ENCODE measurements at places on chromosomes 4 and X.

GRCh38 chrX:37347420-37347819 is 1.7 kb upstream of the PRRG1 start:
- DNase-seq: no peak

- no peak for DNase-seq
Measured at GRCh38 chrX:44580466-44580865, 37.8 kb upstream of the FUNDC1 start.

- DNase-seq: no peak
Measured at GRCh38 chr4:114866901-114867670, 246.3 kb downstream of the NDST4 start.

GRCh38 chr4:41985151-41985550 is 3.6 kb downstream of the DCAF4L1 start:
- no peak for DNase-seq

DNA sequence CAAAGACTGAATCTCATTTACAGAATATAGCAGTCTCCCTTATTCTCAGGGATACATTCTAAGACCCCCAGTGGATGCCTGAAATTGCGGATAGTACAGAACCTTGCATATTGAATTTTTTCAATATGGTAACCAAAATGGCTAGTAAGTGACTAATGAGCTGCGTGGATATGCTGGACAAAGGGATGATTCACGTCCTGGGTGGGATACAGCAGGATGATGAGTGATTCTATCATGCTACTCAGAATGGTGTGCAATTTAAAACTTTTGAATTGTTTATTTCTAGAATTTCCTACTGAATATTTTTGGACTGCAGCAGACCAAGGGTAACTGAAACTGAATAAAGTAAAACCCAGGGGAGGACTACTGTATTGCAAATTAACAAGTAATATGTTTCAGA is 66.7 kb downstream of the STAG2 start:
- DNase-seq: no peak

DNA sequence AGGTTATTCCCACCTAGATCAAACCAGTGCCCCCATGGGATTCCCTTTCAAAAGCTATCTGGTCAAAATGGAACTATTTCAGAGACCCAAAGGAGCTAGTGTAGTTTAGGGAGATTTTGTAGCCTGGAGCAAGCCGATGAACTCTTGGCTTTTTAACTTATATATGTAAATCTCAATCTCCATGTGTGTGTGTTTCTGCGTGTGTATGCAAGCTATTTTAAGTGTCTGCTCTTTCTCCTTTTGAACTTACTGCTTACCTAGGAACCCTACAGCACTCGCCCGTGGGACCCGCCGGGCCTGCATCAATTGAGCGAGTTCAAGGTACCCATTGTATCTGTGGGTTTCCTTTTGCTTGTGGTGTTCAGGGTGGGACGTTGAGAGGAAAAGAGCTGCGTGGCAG is 10.4 kb downstream of the CSTF2 start:
- DNase-seq: no peak

DNA sequence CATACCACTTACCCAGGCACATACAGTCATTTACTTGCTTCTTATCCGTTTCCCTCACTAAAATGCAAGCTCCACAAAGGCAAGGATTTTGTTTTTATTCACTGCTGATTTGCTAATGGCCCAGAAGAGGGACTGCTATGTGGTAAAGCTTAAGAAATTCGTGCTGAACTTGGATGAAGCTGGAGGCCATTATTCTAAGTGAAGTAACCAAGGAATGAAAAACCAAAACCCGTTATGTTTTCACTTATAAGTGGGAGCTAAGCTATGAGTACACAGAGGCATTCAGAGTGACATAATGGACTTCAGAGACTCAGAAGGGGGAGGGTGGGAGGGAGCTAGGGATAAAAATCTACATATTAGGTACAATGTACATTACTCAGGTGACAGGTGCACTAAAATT is 47.2 kb downstream of the RAB33B start:
- no peak for DNase-seq

DNA sequence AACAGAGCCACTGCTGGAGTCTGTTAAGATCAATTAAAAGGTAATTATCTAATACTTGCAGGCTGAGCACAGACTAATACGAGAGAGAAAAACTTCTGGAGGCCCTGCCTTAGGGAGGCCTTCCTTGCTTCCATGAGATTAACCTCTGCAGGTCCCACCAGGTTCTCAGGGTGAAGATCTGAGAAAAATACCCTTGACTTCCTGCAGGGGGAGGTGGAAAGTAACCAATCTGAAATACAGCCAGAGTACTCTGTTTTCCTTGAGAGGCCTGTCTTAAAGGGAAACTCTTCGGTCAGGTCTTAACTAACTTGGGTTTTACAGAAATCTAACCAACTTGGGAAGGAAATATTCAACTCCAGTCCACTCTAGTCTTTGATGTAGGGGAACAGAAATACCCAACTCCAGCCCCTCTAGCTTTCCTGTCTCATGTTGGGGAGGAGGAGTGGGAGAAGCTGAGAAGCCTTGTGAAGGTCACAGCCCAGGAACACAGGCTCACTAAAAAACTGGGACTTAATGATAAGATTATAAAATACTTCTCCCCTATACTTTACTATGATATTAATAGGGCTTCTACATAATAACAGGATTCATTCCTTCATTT is 77.1 kb downstream of the TBCK start:
- DNase-seq: no peak

- no peak for DNase-seq
Measured at GRCh38 chr4:1334579-1334895, 12.5 kb upstream of the UVSSA start.

DNA sequence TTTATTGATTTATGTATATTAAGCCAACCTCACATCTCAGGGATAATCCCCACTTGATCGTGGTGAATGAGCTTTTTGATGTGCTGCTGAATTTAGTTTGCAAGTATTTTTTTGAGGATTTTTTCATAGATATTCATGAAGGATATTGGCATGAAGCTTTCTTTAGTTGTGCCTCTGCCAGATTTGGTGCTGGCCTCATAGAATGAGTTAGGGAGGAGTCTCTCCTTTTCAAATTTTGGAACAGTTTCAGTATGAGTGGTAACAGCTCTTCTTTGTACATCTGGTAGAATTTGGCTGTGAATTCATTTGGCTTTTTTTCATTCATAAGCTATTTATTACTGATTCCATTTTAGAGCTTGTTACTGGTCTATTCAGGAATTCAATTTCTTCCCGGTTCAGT is 197.2 kb upstream of the NDST4 start:
- DNase-seq: no peak

DNA sequence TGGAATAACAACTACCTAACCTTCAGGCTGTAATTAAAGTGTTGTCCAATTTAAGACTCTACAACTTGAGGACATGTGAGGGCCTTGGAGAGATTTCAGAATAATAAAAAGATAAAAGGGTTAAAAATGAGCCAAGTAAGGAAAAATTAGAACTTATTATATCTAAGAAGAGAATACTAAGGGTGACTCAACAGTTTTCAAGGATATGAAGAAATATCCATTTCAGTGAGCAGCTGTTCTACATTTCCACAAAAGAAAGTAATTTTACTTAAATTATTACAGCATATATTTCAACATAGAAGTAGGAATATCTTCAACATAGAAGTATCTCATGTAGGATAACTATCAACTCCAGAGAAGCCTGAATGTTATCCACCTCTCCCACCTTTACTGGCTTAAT is 11.3 kb downstream of the SNX12 start:
- DNase-seq: no peak

- DNase-seq: no peak
Measured at GRCh38 chrX:81662381-81662780, 460.5 kb downstream of the SH3BGRL start.

DNA sequence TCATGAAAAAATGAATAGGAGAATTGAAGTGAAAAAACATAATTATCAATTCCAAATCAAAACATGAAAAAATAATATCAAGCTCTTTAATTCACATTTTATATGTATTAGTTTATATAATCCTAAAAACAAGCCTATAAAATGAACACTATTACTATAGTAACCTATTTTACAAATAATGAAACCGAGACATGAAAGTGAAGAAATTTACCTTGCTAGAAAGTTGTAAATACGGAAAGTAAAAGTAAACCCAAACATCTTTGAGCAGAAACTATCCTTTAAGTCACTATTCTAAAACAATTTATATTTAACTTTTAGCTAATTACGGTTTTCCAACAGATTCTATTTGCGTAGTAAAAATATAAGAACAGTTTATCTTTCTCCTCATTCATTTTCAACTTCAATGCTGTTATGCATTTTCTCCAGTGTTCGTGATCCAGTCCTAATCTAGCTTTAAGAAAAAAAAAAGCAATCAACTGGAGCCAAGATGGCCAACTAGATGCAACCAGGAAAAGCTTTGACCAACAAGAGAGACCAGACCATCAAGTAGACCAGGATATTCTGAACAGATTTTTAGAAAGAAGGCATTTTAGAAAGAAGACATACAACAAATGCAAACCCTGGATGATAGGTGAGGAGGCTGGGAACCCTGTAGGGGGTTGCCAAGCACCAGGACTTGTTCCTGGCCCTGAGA is 67.0 kb downstream of the DDX53 start:
- DNase-seq: no peak

DNA sequence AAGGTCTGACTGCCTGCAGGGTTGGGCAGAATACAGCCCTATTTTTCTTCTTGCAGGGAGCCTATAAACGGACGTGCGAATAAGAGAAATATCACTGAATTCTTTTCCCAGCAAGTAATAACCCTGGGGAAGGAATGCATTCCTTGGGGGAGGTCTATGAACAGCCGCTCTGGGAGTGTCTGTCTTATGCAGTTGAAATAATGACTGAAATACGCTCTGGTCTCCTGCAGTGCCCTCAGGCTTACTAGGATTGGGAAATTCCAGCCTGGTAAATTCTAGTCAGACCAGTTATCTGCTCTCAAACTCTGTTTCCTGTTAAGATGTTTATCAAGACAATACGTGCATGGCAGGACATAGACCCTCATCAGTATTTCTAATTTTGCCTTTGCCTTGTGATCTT is 72.1 kb upstream of the FAM241A start:
- DNase-seq: no peak

GRCh38 chr4:42364266-42365053 is 32.8 kb upstream of the SHISA3 start:
- DNase-seq: no peak

DNA sequence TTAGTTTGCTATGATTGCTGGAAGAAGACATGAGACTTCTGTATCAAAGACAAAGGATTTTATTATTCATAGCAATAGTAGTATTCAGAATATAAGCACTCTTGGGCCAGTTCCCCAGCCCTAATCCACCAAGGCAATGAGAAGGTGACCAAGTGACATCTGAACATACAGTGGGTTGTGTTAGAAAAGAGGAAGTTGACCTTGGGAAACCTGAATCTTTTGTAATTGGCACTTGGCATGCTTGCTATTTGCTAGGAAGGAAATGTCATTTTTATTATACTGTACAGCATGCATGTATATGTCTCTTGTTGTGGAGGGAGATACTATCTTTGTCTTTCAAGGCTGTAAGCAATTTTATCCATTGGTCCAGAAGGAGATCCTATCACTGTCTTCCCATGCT is 216.1 kb upstream of the FAT1 start:
- no peak for DNase-seq

- DNase-seq: no peak
Measured at GRCh38 chr4:146087856-146088255, 87.7 kb upstream of the LSM6 start.

- no peak for DNase-seq
Measured at GRCh38 chr4:137623013-137623412, 90.7 kb upstream of the PCDH18 start.

DNA sequence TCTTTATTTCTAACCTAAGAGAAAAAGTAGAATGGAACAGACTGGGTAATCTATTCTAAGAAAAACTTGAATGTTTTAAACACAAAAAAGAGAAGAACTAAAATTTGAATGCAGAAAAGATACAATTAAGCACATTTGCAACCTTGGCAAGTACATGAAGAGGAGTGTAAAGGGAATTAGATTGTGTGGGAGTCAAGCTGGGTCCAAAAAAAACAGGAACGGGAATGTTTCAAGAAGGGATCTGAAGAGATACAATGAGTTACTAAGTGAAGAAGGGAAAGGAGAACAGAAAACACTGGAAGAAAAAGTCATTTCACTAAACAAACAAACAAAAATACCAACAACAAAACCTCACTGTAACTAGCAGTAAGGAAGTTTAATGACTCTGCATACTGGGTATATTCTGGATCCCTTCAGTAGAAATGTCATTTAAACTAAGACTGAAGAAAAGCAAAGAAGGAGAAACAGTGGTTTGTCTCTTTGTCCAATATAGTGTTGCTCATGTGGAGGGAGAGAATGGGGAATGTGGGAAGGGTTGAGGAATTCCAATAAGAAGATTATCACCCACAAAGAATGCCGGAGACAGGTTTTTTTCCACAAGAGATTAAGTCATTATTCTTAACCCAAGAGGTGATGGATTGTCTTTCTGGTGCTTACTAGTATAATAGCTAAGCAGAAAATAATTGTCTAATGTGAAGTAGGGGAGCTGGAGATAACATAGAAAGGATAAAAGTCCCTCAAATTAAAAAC is 50.4 kb upstream of the PTPN13 start:
- no peak for DNase-seq

DNA sequence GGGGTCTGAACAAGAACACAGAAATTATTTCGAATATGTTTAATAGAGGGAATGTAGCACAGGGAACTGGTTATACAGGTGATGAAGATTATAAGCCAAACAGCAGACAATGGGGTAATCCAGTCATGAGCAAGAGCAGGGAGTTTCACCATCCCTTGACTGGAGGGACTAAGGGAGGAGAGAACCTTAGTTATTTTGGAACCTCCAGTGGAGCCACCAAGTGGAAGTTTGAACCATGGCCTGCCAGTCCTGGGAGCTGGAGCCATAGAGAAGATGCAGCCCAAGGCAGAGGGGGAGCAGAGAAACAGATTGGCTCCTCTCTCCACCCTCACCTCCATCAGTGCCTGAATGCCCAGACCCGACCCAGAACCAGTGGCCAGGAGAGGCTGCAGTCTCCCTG is 264.6 kb upstream of the RASGEF1B start:
- no peak for DNase-seq

DNA sequence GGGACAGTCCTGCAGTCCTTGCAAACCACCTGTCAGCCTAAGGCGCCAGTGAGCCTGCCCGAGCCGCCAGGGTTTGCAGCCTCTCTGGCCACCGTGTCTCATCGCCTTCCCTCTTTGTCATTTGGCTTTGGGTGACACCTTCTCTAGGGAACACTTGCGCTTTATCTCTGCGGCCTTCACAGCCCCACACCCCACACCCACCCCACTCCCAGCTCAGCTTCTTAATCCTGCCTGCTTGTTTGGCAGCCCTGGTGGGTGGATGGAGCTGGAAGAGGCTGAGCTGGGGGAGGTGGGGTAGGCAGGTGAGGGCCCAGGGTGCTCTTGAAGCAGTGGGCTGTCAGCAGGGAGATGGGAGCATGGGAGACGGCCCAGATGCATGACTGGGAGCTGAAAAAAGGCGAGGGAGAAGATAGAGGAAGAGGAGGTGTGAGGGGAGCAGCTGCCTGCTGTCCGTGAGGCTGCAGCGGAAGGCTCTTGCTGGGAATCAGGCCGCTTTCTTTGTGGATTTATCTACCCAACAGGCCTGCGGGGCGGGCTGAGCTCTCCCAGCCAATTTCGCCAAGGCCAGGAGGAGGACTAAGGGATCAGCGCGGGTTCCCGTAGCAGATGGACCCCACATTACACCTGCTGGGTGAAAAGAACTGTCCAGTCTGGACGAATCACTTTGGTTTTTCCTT is 97.5 kb upstream of the STOX2 start:
- DNase-seq: peak; percentile 1

Data from cerebellar nuclear complex (tissue), 1 donor.